Large intestine (tissue), 12 donors: ENCODE measurements at places on chromosomes 1 and 21. TPM values are rescaled to one million over a fixed set of nuclear protein-coding genes. Genes with fewer than 3 reads are reported as not detected.

GRCh38 chr1:202411422-202411821, 62.9 kb downstream of the PPP1R12B start:
- no peak for DNase-seq

GRCh38 chr1:55059302-55060132, 20.2 kb downstream of the PCSK9 start:
- no peak for DNase-seq

DNA sequence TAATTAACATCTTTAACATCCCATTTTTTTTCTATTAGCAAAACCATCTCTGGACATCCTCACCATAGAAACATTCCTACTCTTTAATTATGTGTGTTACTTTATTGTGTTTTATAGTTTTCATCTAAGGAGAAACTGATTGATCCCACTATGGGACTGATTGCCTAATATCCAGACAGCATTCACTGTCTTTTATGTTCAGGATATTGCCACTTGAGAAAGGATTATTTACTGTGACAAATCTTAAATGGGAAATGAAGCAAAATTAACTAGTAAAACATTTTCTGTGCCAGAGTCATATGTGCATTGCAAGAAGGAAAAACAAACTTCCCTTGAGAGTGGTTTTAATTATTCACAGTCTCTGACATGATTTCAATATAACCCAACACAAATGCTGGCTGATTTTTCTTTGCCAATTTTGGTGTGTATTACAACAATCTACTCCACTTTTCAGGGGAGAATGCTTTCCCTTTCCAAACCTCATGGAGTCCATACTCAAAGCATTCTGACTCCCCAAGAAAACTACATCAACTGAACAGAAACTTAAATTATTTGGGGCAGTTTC, 15.8 kb upstream of the RGS13 start:
- no peak for DNase-seq

GRCh38 chr1:18946550-18947381, 9.7 kb downstream of the IFFO2 start:
- no peak for DNase-seq

DNA sequence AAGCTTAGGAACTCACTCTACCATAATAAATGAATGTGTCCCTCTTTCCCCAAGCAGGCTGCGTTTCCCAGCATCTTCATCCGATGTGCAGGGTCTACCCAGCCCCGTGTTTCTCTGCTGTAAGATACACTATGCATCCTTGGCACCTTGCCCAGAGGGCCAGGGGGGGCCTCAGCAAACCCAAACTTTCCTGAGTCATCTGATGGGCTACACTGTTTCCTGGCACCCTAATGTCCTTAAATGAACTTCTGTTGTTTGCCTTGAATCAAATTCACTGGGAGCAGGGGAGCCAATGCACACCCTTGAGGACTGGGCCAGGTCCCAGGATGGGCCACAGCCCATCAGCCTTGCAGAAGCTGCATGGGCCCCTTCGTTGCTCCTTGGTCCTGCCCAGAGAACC, 145.5 kb downstream of the IGSF21 start:
- no peak for DNase-seq

DNA sequence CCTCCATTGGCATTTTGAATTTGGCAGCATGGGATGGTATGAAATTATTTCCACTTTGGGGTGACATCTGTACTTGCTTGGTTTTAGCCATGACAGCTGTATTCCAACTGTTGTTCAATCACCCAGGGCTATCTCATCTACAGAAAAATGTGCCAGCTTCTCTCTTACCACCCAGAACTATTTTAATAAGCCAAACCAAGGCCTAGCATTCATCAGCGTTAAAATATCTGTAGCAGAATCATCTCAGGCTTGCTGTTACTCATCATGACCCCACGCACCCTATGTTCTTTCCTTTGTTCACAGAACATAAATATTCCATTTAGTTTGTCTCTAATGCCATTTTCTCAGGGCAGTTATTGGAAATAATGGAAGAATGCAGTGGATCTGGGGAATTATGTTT, 49.8 kb downstream of the GIPC2 start:
- no peak for DNase-seq

- no peak for DNase-seq
Measured at GRCh38 chr1:226337276-226337875, 28.4 kb upstream of the LIN9 start.

Gene MAP3K21
- polyA plus RNA-seq: 11.0 TPM

Gene LDLRAD1
- 0.51 TPM for polyA plus RNA-seq

Gene RFX5
- 41.4 TPM for polyA plus RNA-seq

Gene FMO2
- polyA plus RNA-seq: 0.28 TPM

Gene PADI4
- polyA plus RNA-seq: 0.10 TPM

Gene ZFP69
- polyA plus RNA-seq: 4.5 TPM

Gene INKA2
- 4.2 TPM for polyA plus RNA-seq

Gene RNU1-2
- polyA plus RNA-seq: 3.2 TPM

Gene TMEM125
- 29.7 TPM for polyA plus RNA-seq

Gene GPR89A
- 46.0 TPM for polyA plus RNA-seq
